ENCODE measurements at places on chromosomes 5 and 9.

DNA sequence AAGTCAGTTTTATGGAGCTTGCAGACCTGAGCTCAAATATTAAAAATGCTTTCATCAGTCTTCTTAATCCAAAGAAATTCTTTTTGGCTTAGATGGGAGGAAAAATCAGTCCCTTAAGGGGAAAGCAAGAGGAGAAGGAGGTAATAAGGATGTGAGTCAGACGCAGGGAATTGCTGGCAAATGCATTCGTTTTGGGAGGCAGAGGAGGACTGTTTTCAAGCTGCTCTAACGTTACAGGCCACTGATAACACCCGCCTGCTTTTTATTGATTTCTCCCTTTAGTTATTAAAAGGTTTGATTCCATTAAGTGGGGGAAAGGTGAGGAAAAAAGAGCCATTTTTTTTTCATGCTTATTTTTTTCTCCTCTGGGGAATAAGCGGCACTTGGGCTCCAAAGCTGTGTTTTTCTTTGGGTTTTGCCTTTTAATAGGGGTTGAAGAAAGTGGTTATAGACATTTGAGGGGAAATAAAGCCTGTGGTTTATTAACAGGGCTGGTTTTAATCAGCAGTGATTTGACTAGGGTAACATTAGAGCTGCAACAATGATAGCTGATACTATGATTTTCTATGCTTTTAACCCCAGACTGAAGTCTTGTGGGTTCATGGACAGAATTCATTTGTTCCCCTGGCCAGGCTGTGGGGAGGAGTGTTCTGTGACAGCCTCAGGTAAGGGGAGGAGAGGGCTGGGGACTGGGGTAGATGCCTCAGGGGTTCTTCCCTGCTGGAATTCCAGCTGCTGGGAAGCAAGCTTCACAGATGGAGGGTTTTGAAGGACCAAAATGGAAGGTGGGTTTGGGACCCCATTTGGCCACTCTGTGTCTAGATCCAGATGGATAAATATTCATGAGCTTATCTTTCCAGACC is 225.2 kb downstream of the GAS1 start:
- no peak for DNase-seq

DNA sequence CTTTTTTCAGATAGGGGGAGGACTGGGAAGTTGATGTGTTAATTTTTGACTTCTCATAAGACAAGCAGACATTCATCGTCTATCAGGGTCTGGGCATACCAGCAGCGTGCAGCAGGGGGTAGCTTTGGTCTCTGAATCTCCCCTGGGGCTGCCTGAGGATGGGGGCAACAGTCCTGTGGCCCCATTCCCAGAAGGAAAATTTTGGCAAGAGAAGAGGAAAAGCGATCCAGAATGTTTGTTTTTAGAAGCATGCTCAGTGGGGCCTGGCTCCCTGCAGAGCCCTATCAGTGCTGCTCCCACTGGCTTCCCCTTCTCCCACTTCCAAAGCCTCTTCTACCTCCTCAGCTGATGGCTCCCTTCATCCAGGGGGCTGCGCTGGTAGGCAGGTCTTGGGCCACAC is 194.8 kb upstream of the IL12B start:
- no peak for DNase-seq

- no peak for DNase-seq
Observed at GRCh38 chr5:80592761-80593160, 22.7 kb upstream of the ANKRD34B start.

- DNase-seq: no peak
Observed at GRCh38 chr5:158492136-158492535, 607.6 kb downstream of the EBF1 start.

GRCh38 chr9:87610200-87611155 is 112.8 kb downstream of the DAPK1 start:
- no peak for DNase-seq

DNA sequence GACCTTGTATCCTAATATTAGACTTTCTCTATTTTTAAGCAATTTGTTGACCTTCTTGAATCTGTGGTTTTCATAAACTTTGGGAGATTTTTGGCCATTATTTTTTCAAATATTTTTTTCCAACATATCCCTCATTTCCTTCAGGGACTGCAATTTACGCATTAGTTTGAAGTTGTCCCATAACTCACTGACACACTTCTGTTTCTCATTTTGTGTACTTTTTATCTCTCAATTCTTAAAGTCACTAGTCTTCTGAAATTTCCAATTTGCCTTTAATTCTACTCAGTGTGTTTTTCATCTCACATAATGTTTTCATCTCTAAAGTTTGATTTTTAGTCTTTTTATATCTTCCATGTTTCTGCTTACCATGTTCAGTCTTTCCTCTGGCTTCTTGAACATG is 356.8 kb downstream of the RAB3C start:
- no peak for DNase-seq

- no peak for DNase-seq
Observed at GRCh38 chr5:61788548-61788947, 456.5 kb downstream of the ZSWIM6 start.

DNA sequence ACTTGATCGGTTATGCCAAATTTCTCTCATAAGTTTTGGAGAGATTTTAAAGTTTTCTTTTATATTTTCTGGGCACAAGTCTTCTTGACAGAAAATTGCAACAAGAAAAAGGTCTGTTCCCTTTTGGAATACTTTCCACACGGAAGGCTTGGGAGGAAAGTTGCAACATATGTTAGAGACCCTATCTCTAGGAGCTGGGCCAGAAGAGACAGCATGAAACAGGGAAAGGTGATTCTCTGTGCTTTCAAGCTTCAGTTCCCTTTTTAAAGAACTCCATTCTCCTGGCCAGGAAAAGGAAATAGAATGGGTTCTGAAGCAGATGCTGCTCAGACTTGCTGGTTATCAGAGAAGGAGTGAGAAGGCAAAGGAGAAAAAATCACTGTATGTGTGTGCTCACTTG is 368.3 kb downstream of the SPATA31D1 start:
- no peak for DNase-seq

- no peak for DNase-seq
Observed at GRCh38 chr5:112346411-112347044, 72.5 kb downstream of the EPB41L4A start.

DNA sequence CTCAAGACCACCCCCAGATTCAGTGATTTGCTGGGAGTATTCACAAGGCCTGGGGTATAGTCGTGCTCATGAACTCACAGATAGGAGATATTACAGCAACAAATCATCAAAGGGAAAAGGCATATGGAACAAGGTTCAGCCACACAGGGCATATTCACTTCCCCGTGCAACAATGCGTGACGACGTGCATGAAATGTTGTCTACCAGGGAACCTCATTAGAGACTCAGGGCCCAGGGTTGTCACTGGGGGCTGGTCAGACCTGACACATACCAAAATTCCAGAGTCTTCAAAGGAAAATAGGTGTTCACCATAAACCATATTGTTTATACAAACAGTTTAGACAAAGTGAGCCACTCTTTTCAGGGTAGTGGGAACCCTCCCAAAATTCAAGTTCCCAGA is 212.4 kb downstream of the RFK start:
- DNase-seq: no peak

GRCh38 chr5:133438487-133438886 is 173.9 kb downstream of the FSTL4 start:
- no peak for DNase-seq

- DNase-seq: no peak
Observed at GRCh38 chr5:7494481-7495130, 98.7 kb downstream of the ADCY2 start.

GRCh38 chr9:129442803-129443511 is 177.9 kb downstream of the C9orf50 start:
- DNase-seq: no peak

- no peak for DNase-seq
Observed at GRCh38 chr5:199197-199949, 8.1 kb downstream of the LRRC14B start.

DNA sequence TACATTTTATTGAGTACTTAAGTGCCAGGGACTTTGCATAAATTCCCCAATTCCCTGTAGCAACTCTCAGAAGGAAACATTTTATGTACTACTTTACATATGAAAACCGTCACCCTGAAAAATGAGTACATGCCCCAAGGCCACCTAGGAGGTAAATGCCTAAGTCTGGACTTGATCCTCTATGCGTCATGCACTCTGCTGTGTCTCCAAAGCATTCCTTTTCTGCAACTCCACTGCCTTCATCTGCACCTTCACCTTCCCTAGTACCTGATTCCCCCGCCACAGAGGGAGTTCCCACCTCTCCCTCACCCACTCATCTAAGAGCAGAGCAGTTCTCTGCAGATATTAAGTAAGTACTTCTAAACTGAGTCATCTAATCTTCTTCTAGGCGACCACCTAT is 75.2 kb upstream of the HRH2 start:
- DNase-seq: no peak

DNA sequence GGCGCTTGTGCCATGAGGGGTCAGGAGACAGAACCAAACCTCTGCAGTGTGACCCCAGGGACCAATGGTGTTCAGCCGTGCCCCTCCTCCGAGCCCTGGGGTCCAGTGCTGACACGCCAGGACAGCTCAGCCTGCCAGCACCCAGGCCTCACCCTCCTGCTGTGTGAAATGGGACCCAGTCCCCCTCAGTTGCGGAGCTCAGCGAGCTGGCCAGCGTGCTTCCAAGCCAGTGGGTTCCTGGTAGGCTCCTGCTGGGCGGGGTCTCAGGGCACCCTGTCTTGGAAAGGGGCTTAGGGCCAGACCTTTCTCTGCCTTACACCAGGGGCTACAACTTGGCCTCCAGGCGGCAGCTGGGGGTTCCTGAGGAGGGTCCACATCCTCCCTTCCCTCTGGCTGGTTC is 4.4 kb downstream of the RNF44 start:
- no peak for DNase-seq

DNA sequence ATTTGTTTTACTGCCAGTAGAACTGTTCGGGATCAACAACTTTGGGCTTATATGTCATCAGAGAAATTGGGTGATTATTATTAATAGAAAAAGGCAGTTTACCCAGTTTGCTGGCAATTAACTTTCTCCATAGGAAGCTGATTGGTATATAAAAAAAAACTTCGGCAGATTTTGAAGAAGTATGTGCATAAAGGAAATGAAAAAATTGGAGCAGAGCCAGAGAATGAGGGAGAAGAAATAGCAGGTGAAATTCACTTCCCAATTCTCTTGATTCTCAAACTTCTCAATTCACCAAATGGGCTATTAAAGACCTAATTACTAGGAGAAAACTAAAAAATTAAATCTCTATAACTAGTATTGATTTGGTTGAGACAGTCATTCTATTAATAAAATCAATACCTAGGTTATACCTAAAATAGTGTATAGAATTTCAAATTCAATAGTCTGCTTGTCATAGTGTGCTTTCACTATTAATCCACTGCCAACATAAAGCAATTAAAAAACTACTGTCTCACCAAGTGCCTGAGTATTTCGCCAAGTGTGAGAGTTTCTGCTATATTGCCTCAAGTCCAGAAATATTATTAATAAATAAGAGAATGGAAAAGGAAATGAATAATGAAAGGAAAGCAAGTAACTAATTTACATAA is 47.5 kb downstream of the STX17 start:
- no peak for DNase-seq

GRCh38 chr5:73814233-73814846 is 188.3 kb downstream of the ARHGEF28 start:
- no peak for DNase-seq

- DNase-seq: no peak
Observed at GRCh38 chr5:66039296-66039695, 104.8 kb upstream of the SREK1 start.

DNA sequence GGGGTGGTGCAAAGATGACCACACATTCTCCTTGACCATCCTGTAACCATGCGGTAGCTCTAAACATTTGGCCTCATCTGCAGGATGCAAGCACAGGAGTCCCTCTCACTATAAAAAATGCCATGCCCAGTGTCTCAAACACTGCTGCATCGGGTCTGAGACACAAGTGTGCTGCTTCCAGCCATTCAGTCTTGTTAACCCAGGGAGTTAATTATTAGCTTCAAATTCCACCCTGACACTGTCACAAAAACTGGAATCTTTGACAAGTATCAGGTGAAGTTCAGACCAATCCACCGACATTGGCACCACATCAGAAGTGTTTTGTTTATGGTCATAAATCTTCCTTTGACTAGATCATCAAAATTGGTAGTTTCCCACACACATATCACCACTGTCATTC is 119.1 kb upstream of the RASEF start:
- DNase-seq: no peak

- no peak for DNase-seq
Observed at GRCh38 chr9:89352451-89352850, 34.2 kb downstream of the SECISBP2 start.

- no peak for DNase-seq
Observed at GRCh38 chr9:72247549-72247948, 98.3 kb downstream of the GDA start.

DNA sequence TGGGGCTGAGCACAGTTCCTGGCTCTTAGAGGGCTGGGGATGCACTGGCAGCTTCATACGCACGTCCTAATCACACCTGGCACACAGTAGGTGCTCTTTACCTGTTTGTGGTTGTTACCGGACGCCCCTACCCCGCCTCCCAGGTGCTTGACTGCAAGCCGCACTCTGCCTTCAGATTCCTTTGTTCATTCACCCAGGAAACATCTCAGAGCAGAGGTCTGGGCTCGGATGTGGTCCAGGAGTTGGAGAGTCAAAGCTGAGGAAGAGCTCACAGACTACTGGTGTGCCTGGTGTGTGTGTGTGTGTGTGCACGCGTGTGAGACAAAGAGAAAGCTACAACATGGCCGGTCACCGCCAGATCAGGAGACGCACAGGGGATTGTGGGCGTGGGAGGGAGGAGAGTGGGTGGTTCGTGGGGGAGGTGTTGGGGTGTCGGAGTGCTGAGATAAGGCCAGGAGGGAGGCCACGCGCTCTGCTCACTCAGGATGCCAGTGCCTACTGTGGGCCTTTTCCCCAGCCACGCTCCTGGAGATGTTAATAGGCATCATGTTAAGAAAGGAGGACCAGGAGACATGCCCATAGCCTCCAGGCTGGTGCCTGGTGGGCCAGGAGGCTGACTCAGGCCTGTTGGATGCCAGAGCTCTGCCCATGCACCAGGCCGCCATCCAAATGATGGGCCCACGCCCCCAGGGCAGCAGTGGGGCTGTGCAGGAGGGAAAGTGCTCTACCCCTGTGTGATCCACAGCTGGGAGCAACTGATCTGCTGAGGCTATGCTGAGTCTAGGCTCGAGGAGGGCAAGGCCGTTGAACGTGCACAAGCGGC is 39.9 kb downstream of the CRB2 start:
- DNase-seq: no peak

DNA sequence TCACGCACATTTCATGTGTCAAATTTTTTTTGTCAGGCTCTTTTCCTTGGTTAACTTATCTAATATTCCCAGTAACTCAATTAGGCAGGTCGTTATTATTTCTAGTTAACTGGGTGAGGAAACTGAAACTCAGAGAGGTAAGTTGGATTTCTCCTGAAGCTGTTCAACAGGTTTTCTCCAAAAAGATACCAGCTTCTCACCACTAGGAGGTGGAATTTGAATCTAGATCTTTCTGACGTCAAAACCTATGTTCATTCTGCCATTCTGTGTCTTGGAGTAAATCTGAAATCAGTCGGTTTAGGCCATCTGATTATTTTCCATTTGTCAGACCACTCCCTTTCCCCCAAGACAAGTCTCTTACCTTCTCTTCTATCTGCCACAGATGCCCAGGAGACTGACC is 572.9 kb downstream of the ACTL7B start:
- DNase-seq: no peak

- no peak for DNase-seq
Observed at GRCh38 chr5:116539222-116539621, 35.4 kb downstream of the SEMA6A start.

Measured in NCI-H146 (cell line).